Fibroblast of gingiva (primary cell): ENCODE measurements at places on chromosomes 4 and X.

DNA sequence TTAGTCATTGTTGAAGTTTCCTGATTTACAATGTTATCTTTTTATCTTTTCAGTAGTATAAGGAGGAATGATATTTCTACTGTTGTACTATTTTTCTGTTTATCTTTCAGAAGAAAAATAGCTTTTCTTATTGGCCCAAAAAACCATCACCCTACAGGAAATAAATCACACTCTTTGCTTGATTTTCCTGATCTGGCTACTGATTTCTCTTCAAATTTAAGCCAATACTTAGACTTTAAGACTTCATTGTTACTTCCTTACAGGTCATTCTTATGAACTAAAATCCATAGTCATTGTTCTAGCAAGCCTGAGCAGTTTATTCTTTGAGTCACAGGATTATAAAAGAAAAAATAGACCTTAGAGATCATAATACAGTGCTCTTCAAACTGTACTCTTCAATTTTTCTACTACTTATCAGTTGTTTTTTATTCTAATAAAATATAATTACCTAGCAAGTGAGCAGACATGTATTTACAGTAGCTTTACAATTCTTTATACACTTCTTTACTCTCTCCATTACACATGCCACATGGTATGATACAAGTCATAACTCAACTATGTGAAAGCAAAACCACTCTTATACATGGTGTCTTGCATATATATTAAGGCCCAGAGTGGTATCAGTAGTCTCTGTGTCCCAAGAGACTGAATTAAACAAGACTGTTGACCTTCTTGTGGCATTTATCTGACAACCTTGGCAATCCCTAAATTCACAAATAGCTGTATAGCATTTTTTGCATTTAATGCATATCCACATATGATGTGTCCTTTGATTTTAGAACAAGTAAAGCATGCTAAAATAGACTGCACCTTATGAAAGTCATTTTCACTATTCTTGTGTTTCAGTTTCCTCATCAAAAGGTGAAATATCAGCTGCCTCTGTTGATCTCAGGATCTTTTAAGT is 47.9 kb downstream of the TET2 start:
- no peak for DNase-seq

DNA sequence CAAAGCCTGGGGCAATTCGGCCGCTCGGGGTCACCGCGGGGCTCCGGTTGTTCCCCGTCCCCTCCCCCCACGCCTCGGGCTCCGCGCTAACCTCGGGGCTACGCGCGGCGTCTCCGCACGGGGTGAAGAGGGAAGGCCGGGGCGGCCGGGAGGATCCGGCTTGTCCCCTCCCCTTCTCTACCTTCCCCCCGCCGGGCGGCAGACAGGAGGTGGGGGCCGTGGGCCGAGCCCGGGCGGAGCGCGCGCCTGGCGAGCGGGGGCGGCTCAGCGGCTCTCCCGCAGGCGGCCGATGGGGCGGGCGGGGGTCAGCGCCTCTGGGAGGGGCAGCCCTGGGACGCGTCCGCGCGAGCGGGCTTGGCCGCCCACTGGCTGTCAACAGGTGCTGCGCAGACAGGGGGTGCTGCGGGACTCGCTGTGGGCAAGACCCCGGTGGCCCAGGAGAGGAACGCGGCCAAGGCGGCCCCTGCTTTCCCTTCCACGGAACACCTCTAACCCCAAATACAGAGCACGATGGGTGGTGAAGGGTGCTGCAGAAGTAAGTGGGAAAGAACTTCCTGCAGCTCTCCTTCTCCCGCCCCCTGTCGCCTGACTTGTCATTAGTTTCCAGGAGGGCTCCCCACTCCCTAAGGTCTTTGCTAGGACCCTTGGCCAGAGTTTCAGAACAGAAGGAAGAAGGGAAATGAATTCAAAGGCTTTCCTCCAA is at the start of gene PDGFC:
PDGFC (minus strand) TSS at position 124 of the 703 bp plus-strand sequence. CDS start 896 bp downstream, outside the sequence.
- DNase-seq, result peak; percentile 60

GRCh38 chr4:2411786-2412510 is 6.5 kb downstream of the ZFYVE28 start:
- no peak for DNase-seq

- DNase-seq, result peak; percentile 36
These were observed 5.0 kb upstream of the SDAD1 start for GRCh38 chr4:75995727-75996126.

DNA sequence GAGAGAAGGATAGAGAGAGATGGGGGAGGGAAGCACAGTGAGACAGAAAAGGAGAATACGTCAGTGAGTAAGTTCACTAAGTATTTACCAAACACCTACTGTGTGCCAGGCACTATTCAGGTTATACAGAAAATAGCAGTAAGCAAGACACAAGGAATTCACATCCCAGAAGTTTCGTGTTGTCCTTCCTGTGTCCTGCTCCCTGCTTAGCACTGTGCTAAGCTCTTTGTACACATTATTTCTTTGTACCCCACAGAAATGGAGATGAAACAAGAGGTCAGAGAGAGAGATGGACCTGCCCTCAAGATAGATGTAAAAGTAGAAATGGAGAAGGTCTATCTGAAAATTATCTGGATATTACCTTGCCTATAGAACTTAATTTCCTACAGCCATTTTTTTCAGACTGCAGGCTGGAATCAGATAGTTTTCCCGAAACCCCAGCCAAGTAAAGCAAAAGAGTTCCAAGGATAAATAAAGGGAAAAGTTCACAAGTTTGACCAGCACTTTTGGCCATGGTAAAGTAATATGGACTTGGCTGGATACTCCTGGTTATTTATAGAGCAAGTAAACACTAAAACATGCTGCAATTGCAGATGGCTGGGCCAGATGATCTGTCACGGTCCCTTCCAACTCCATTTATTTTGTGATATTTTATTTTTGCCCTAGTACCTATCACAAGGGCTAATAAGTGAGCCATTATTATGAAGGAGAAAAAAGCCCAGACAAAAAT is 353.7 kb upstream of the SLC7A11 start:
- DNase-seq, result peak; percentile 76

GRCh38 chrX:151510203-151510602 is 53.3 kb upstream of the PASD1 start:
- no peak for DNase-seq

- no peak for DNase-seq
These were observed 138.9 kb downstream of the LARP7 start for GRCh38 chr4:112775801-112776200.

GRCh38 chr4:156827519-156827918 is 144.1 kb downstream of the PDGFC start:
- no peak for DNase-seq

DNA sequence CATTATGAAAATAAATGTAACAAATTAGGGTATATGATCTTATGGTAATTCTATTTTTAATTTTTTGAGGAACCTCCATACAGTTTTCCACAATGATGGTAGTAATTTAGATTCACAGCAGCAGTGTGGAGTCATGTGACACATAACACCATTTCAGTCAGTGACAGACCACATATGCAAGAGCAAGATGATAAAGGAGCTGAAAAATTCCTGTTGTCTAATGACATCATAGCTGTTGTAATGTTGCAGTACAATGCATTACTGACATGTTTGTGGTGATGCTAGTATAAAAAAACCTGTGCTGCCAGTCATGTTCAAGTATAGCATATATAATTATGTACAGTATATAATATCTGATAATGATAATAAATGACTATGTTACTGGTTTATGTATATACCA is 28.5 kb downstream of the EMCN start:
- no peak for DNase-seq

- DNase-seq, result peak; percentile 10
These were observed 65.4 kb upstream of the FAM9C start for GRCh38 chrX:13109817-13110216.

- peak; percentile 46 for DNase-seq
These were observed 119.0 kb downstream of the NKX6-1 start for GRCh38 chr4:84379917-84380641.

- peak; percentile 23 for DNase-seq
These were observed 34.9 kb upstream of the SLC25A14 start for GRCh38 chrX:130304587-130305368.

DNA sequence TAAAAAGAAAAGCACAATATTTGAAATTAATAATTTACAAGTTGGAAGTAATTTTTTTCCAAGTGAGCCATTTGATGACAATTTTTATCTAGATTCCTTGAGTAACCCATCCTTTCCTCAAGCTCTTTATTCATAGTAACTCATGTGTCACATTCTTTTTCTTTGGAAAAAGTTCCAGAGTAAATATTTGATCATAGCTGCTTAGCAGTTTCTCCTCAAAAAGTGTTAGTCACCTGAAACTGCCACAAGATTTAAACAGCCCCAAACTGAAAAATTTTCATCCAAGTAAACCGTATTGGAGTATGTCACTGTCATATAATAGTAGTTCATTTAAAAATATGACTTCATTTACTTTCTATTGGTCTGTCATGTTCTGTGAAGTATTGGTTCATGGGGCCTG is 94.6 kb upstream of the CASK start:
- no peak for DNase-seq
